ENCODE measurements at places on chromosomes 3 and 15.

DNA sequence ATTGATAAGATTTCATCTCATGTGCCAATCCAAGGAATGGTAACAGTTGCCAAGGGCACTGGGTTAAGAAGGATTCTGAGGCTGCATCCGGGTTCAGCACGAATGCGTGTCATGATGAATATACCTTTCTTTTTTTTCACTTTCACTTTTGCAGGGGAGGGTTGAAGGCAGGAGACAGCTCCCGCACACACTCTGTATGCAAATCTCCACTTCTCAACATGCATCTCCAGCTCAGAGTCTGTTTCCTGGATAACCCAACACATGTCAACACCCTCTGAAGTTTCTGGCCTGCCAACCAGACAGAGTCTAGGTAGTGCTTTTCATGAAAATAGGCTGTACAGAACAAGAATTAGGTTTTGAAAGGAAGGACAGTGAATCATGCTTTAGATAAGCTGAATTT lies 21.6 kb downstream of the B4GALT4 start:
- no peak for DNase-seq

- DNase-seq: no peak
These were observed 427.4 kb downstream of the LPP start for GRCh38 chr3:188581365-188581764.

GRCh38 chr3:44355362-44356033 lies 16.9 kb downstream of the TCAIM start:
- DNase-seq: peak; percentile 91

- DNase-seq: peak; percentile 50
These were observed 25.2 kb downstream of the SNAPC5 start for GRCh38 chr15:66472176-66472999.

Data from myocyte (in vitro differentiated cells).